ENCODE measurements at places on chromosomes 3 and 15.

GRCh38 chr3:135392151-135392550, 573.4 kb upstream of the PPP2R3A start:
- no peak for DNase-seq

DNA sequence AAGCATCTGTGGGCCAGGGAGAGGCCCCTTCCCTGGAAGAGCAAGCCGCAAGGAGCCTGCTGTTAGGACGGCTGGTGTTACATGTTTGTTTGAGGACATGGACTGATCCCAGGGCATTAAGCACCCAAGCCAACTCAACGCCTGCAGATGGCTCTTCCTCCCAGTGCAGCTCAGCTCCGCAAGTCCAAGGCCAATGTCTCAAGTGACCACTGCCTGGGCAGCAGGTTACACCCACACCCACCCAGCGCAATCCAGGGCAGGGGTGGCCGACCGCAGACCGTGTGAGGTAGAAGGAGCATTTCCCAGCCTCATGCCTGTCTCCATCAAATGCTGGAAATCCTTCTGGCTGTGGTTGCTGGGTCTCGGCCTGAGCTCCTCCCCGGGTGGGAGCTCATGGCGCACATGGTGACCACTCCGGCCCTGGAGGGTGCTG, 14.5 kb downstream of the GP5 start:
- no peak for DNase-seq

- DNase-seq, result peak; percentile 79
Observed at GRCh38 chr15:40398413-40398873, 7.2 kb upstream of the IVD start.

- DNase-seq, result no peak
Observed at GRCh38 chr3:128372281-128372680, 94.4 kb downstream of the DNAJB8 start.

DNA sequence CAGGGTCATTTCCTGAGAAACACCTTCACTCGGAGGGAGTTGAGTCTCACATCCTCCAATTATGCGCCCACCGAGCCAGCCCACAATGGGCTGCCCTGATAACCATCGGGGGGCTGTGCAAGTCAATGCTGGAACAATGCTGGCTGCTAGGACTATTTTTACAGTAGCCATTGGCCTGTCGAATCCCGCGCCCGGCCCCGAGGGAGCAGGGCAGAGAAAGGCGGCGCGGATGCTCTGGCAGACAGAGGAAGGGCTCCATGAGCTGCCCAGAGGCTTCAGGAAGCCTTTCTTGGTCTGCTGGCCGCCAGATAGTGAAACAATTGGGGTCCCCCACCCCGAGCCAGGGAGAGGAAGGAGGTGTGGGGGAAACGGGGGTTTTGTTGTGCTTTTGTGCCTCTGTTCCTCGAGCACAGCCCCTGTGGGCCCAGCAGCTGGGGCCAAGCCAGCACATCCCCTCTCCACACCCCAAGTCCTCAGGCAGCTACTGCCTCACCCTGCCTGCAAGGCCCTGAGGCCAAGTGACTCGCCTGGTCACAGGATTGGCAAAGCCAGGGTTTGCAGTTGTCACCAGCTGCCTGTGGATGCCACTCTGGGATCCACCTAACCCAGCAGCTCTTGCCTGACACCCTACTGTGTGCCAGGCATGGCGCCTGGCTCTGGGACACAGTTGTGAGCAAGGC, 39.0 kb downstream of the SLC6A6 start:
- DNase-seq, result no peak

DNA sequence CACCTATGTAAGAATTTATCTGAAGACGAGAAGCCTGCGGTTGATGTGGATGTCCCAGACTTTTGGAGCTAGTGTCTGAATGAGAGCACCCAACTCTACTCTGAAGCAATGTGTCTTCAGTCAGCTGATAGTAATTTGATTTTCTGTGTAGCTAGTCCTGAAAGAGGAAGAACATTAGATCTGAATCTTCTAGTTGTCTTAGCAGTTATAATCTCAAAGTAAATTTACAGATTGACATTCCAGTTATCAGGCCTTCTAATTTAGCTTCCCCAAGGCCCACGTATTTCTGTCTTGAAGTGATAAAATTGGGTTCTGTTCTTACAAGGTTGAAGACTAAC, 1.5 kb downstream of the TCAIM start:
- no peak for DNase-seq

DNA sequence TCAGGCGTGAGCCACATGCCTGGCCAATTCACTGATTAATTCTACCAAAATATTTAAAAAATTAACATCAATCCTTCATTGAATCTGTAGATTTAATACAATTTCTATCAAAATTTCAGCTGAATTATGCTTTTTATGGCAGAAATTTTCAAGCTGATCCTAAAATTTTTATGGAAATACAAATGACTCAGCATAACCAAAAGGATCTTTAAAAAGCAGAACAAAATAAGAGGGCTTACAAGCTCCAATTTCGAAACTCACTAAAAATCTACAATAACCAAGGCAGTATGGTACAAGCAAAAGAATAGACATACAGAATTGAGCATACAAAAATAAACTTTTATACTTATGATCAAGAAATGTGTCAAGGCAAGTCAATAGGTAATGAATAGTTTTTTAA, 180.4 kb upstream of the CTNNB1 start:
- no peak for DNase-seq

DNA sequence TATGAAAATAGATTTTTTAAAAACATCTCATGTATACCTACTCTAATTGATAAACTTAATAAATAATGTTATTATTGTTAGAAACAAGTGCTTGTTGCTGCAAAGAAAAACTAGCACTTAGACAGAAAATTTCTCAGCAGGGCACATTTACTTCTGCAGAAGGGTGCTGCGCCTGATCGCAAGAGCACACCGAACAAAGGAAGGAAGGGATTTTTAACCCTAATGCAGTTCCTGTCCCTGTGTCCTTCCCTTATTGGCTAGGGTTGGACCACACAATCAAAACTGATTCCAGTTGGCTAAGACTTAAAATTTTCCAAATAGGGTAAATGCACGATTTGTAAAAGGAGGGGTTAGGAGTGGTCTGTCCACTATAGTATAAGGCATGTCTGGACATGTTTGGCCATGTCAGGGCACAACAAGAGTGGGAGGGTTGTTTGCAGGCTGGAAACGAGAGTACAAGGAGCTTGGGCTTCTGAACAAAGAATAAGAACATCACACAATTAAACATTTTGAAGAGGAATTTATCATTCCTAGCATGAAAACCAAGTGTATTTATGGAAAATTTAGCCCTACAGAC, 4.7 kb downstream of the DTWD1 start:
- DNase-seq, result no peak

GRCh38 chr3:183981990-183982644, 35.6 kb downstream of the ABCC5 start:
- DNase-seq, result no peak

- peak; percentile 74 for DNase-seq
Observed at GRCh38 chr3:32384938-32385337, 6.7 kb upstream of the CMTM7 start.

DNA sequence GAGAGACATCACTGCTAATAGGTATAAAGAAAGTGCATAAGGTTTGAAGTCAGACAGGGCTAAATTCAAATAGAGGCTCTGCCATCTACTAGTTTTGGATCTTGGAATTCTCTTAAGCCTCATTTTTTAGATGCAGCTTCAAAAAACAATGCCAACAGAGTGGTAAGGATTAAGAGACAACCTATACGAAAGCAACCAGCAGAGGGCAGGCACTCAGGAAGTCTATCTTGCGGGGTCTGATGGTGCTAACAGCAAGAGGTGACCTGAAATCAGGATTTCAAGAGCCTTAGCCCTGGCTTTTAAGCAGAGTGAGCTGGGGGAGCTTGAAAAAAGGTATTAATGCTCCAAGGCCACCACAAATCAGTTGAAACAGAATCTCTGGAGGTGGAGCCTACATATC, 40.7 kb downstream of the LDHAL6B start:
- DNase-seq, result no peak

GRCh38 chr15:69537901-69538300, 85.3 kb downstream of the RPLP1 start:
- no peak for DNase-seq

DNA sequence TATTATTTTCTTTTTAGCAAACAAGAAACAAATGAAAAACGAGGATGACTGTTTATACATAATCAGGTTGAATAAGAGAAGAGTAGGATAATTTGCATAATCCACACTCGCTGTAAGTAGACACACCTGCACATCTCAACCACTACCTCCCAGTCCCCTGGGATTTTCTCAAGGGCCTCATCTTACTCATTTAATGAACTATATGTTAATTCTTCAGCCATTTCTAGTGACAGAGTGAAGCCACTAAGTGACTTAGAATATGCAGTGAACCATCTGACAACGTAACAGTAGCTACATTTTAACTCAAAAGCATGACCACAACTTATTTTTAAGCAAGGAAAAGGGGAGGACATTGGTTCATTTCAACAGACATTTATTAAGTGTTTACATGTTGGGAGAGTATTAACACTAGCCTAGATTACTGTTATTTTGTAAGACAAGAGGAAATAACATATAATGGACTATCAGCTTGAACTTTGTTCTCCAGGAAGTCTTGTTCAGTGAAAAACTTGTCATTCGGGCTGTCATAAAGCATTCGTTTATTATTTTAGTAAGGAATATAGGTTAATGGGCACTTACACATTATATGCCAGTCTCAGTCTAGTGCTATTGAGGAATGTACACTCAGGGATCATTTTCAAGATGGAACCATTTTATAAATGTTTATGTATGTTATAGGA, 173.0 kb upstream of the ROBO2 start:
- no peak for DNase-seq

DNA sequence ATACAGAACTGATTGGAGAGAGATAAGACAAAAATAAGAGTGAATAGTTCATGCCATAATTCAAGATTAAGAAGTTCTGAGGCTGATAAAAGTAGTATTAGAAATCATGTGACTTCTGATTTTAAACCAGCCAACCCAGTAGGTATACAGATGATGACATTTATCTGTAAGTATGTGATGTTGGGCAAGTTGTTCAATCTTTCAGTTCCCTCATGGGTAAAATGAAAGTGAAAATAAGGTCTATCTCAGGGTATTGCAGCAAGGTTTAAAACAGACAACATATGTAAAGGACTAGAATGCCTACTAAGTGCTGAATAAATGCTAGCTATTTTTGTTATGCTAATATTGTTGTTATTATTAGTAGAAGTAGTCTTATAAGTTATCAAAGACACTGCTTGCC, 1055.7 kb downstream of the NAALADL2 start:
- DNase-seq, result no peak

- DNase-seq, result no peak
Observed at GRCh38 chr3:177427540-177427939, 230.3 kb upstream of the TBL1XR1 start.

GRCh38 chr3:161766331-161766730, 269.7 kb downstream of the OTOL1 start:
- no peak for DNase-seq

- DNase-seq, result no peak
Observed at GRCh38 chr3:135862361-135862760, 103.2 kb upstream of the PPP2R3A start.

GRCh38 chr3:111278959-111279358, 207.3 kb downstream of the NECTIN3 start:
- DNase-seq, result no peak

- DNase-seq, result no peak
Observed at GRCh38 chr15:45371546-45371945, 6.8 kb downstream of the GATM start.

- no peak for DNase-seq
Observed at GRCh38 chr15:38652183-38652794, 87.7 kb upstream of the RASGRP1 start.

DNA sequence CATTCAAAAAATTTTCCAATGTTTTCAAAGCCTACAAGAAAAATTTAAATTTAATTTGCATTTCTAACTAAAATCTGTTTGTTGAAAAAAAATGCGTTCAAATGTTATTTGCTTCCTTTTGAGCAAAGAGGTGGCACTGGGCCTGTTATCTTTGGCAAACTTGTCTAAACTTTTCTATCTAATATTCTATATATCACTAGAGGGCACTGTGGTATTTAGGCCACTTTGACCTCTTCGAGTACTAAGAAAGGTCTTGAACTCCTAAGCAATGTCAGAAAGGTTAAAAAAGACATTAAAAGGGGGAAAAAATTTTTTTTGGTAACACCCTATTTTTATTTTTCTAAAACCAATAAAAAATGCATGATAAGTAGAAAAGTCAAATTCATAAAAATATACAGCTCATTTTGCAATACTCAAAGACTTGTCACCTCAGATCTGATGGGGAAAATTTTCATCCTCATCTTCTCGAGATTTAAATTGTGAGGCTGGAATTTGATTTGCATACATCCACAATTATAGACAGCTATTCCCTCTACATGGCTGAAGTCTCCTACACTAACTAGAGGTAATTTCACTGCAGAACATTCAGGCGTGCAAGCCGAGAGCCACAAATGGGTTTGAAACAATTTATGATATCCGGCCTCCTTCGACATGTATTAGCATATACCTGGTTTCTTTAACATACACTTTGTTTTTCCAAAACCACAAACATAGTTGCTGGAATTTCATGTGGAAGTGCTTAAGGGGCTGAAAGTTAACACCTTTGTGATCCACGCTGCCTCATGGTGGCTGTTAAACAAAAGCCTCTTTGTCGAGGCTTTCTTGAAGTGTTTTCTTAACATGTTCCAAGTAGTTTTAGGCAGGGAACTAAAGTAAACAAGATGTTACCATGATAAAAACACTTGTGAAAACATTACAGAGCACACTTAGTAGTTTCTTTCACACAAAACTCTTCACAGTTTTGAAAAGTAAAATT, 576.4 kb downstream of the FOXP1 start:
- DNase-seq, result peak; percentile 49

DNA sequence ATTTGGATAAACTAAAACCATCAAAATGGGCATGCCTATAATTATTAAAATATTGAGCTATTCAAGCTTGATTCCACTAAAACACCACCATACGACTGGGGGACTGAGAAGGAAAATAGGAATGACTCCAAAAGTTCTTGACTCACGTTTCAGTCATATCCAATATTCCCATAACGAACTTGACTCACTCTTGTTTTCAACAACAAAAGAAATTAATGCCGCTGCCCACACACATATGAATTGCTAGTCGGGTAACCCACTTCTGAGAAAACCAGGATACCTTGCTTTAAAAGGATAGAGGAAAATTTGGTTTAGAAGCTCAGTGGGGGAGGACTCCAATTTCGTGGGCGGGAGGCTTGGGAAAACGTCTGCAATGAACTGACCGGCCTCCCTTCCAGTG, 5.2 kb downstream of the HTR3C start:
- DNase-seq, result no peak

- no peak for DNase-seq
Observed at GRCh38 chr3:43879166-43879565, 188.4 kb downstream of the ABHD5 start.

- DNase-seq, result no peak
Observed at GRCh38 chr3:135106445-135106844, 311.4 kb downstream of the EPHB1 start.

DNA sequence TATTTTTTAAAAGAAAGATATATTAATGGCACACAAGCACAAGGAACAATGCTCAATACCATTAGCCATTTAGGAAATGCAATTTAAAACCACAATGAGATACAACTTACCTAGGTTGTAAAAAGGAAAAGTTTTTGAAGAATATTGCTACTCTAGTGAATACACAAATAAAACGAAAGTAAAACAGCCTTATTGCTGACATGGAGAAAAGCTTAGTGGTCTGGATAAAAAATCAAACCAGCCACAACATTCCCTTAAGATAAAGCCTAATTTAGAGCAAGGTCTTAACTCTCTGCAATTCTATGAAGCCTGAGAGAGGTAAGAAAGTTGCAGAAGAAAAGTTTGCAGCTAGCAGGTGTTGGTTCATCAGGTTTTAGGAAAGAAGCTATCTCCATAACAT, 892.7 kb upstream of the ALCAM start:
- DNase-seq, result no peak

- DNase-seq, result peak; percentile 8
Observed at GRCh38 chr3:148955544-148956346, 35.6 kb upstream of the GYG1 start.

- no peak for DNase-seq
Observed at GRCh38 chr15:35136321-35137189, 51.5 kb upstream of the NANOGP8 start.
